Aortic smooth muscle cell (primary cell): ENCODE measurements at places on chromosomes 12 and 14. TPM values are rescaled to one million over a fixed set of nuclear protein-coding genes. Genes with fewer than 3 reads are reported as not detected.

Gene ZNF891
- 0.79 and 0.87 TPM in 2 replicates for total RNA-seq

Gene CALCOCO1
- total RNA-seq, result 85.7 and 109 TPM in 2 replicates

Gene GLT8D2
- 51.8 and 82.5 TPM in 2 replicates for total RNA-seq

Gene LRFN5
- total RNA-seq, result 1.2 and 7.4 TPM in 2 replicates

Gene DIO3
- not detected in 2 replicates for total RNA-seq

Gene DPY19L2
- total RNA-seq, result 1.4 and 2.0 TPM in 2 replicates

Gene TRMT61A
- total RNA-seq, result 5.3 and 10.2 TPM in 2 replicates

Gene TMEM132D
- not detected in 2 replicates for total RNA-seq

Gene OTUB2
- total RNA-seq, result 0.53 and 1.2 TPM in 2 replicates

Gene PPP1R1A
- total RNA-seq, result not detected in 2 replicates

Gene TMPRSS12
- total RNA-seq, result not detected in 2 replicates

Gene MSI1
- total RNA-seq, result not detected in 2 replicates

Gene TSPAN11
- 0.25 and 0.26 TPM in 2 replicates for total RNA-seq

Gene RTL1
- total RNA-seq, result not detected in 2 replicates

Gene PYM1
- total RNA-seq, result 37.4 and 38.1 TPM in 2 replicates

Gene COPZ1
- total RNA-seq, result 104 and 145 TPM in 2 replicates

Gene PSMA3
- total RNA-seq, result 71.7 and 79.8 TPM in 2 replicates

Gene ADAMTS20
- not detected in 2 replicates for total RNA-seq

Gene KRT2
- not detected in 2 replicates for total RNA-seq

Gene NTF3
- 4.4 and 11.1 TPM in 2 replicates for total RNA-seq

Gene ENDOU
- total RNA-seq, result 0.40 and 0.81 TPM in 2 replicates

Gene METTL17
- 23.1 and 23.2 TPM in 2 replicates for total RNA-seq

Gene SLC5A8
- not detected in 2 replicates for total RNA-seq

Gene TOMM20L
- total RNA-seq, result not detected in 2 replicates

Gene PTPRQ
- under 0.01 and 0.06 TPM in 2 replicates for total RNA-seq

Gene BICDL1
- total RNA-seq, result not detected in 2 replicates

Gene KRT4
- not detected in 2 replicates for total RNA-seq

Gene RPL36AL
- total RNA-seq, result 425 and 430 TPM in 2 replicates

Gene RFX4
- not detected in 2 replicates for total RNA-seq

Gene PTCSC3
- not detected in 2 replicates for total RNA-seq

Gene SOAT2
- 0.19 and 0.26 TPM in 2 replicates for total RNA-seq

Gene ZBTB42
- 2.9 and 3.6 TPM in 2 replicates for total RNA-seq

Gene GALNT16
- total RNA-seq, result 1.8 and 2.5 TPM in 2 replicates

Gene KLHDC1
- total RNA-seq, result 2.2 and 3.8 TPM in 2 replicates

Gene KRT83
- not detected in 2 replicates for total RNA-seq

Gene PRB2
- total RNA-seq, result not detected in 2 replicates

Gene IL31
- total RNA-seq, result not detected in 2 replicates

Gene RECQL
- 96.2 and 108 TPM in 2 replicates for total RNA-seq

Gene ARHGAP9
- not detected in 2 replicates for total RNA-seq

Gene NELL2
- under 0.01 TPM in 1 of 2 replicates, not detected in the other for total RNA-seq

Gene CLEC12A
- not detected in 2 replicates for total RNA-seq

Gene UNC79
- total RNA-seq, result under 0.01 and 0.06 TPM in 2 replicates

Gene TMEM30B
- 1.8 and 2.4 TPM in 2 replicates for total RNA-seq

Gene NEDD1
- 21.5 and 25.0 TPM in 2 replicates for total RNA-seq

Gene DCN
- 129 and 306 TPM in 2 replicates for total RNA-seq

Gene CPNE6
- total RNA-seq, result not detected in 2 replicates

Gene ERBB3
- total RNA-seq, result 0.19 and 3.6 TPM in 2 replicates

Gene FOXA1
- total RNA-seq, result not detected in 2 replicates

Gene CCDC198
- total RNA-seq, result under 0.01 and 0.53 TPM in 2 replicates

Gene KCNH3
- under 0.01 and 0.06 TPM in 2 replicates for total RNA-seq
